ENCODE measurements at places on chromosomes 16 and 17. TPM values are rescaled to one million over a fixed set of nuclear protein-coding genes. Genes with fewer than 3 reads are reported as not detected.

TBC1D3I gene
- 0.32 TPM for polyA plus RNA-seq

ATP1B2 gene
- polyA plus RNA-seq = 3.2 TPM

EMP2 gene
- polyA plus RNA-seq = not detected

GRB7 gene
- polyA plus RNA-seq = not detected

TPSAB1 gene
- polyA plus RNA-seq = not detected

METRN gene
- polyA plus RNA-seq = 37.6 TPM

EVI2B gene
- polyA plus RNA-seq = not detected

OR4D1 gene
- not detected for polyA plus RNA-seq

KRTAP9-8 gene
- polyA plus RNA-seq = not detected

SLC12A3 gene
- 0.09 TPM for polyA plus RNA-seq

HAS3 gene
- polyA plus RNA-seq = 12.5 TPM

RMI2 gene
- polyA plus RNA-seq = 0.48 TPM

CX3CL1 gene
- polyA plus RNA-seq = 4.9 TPM

KRT31 gene
- polyA plus RNA-seq = not detected

Data from neural cell (in vitro differentiated cells).